ENCODE measurements at places on chromosomes 5 and 9.

DNA sequence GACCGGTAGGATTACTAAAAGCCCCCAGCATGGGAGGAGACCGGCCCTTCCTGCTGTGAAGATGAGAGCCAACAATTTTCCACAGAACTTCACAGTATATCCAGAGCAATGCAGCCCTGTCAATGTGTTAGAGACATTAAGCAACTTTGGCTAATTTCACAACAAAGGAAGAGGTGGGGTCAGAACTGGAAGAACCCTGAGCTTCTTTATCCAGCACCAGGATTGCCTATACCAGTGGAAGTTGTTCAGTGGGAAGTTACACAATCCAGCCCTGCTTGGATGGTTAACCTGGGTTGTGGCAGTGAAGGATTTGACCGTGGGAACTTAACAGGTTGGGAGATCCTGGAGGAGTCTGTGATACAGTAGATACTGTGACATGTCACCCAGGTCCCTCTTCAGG lies 197.0 kb downstream of the FBN2 start:
- no peak for DNase-seq

- no peak for DNase-seq
Observed at GRCh38 chr9:21574261-21574660, 92.1 kb upstream of the IFNE start.

DNA sequence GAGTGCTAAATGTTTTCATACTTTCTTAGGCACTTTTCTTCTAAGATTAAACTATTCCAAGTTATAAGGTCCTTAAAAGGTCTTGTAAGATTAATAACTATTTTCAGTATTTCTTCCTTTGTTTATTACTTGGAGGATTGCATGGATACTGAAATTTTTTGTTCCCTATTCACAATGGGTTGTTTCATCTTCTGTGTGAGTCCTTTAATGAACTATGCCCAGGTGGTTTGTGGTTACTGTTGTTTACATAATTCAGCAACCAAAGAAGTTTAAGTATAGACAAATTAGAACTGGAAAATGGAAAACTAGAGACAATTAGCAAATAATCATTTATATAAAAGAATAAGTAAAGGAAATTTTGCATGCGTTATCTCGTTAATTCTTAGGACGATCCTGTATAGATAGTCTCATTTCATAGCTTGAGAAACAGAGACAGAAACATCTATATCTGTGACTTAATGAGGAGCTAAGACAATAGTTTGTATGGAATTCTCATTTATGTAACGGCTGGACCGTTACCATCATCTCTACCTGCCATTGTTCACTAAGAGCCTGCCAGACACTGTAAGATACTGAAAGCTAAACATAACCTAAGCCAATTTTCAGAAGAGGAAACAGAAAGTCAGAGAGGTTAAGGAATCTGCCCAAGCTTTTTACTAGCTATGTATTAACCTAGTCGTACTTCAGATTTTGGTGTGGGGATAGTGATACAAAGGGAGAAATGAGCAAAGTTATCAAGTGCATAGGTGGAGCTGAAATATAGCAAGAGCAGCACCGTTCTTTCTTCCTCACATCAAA lies 148.2 kb downstream of the PAM start:
- DNase-seq, result peak; percentile 18

GRCh38 chr5:139670369-139671095 lies 22.4 kb downstream of the CXXC5 start:
- peak; percentile 69 for DNase-seq

- no peak for DNase-seq
Observed at GRCh38 chr5:38734353-38734752, 111.5 kb upstream of the OSMR start.
